ENCODE measurements at places on chromosomes 2 and 18. TPM values are rescaled to one million over a fixed set of nuclear protein-coding genes. Genes with fewer than 3 reads are reported as not detected.

The PRKAG3 gene
- total RNA-seq: not detected

The APOB gene
- total RNA-seq: 1.3 TPM

The CDH20 gene
- not detected for total RNA-seq

The GCFC2 gene
- 36.7 TPM for total RNA-seq

The MIB1 gene
- total RNA-seq: 76.3 TPM

The FAM124B gene
- total RNA-seq: 125 TPM

The GRHL1 gene
- total RNA-seq: 0.86 TPM

The CNRIP1 gene
- total RNA-seq: 67.6 TPM

The ASXL3 gene
- total RNA-seq: 0.14 TPM

The RGPD3 gene
- 0.53 TPM for total RNA-seq

The INPP4A gene
- 31.9 TPM for total RNA-seq

The SLC9A4 gene
- not detected for total RNA-seq

The SAG gene
- not detected for total RNA-seq

The VAMP5 gene
- 47.5 TPM for total RNA-seq

The MOGAT1 gene
- not detected for total RNA-seq

The FRZB gene
- not detected for total RNA-seq

The IL36G gene
- total RNA-seq: not detected

The TMEM200C gene
- not detected for total RNA-seq

The TSPYL6 gene
- not detected for total RNA-seq

The SNED1 gene
- 23.1 TPM for total RNA-seq

The LDLRAD4 gene
- total RNA-seq: 1.6 TPM

The LIMS3 gene
- total RNA-seq: 5.3 TPM

The EN1 gene
- not detected for total RNA-seq

The STRADB gene
- total RNA-seq: 39.9 TPM

The GAD1 gene
- 0.14 TPM for total RNA-seq

The INO80B gene
- 12.3 TPM for total RNA-seq

The LYG2 gene
- total RNA-seq: not detected
